Right lobe of liver (tissue), 6 donors: ENCODE measurements at places on chromosomes 13 and 19. TPM values are rescaled to one million over a fixed set of nuclear protein-coding genes. Genes with fewer than 3 reads are reported as not detected.

DNA sequence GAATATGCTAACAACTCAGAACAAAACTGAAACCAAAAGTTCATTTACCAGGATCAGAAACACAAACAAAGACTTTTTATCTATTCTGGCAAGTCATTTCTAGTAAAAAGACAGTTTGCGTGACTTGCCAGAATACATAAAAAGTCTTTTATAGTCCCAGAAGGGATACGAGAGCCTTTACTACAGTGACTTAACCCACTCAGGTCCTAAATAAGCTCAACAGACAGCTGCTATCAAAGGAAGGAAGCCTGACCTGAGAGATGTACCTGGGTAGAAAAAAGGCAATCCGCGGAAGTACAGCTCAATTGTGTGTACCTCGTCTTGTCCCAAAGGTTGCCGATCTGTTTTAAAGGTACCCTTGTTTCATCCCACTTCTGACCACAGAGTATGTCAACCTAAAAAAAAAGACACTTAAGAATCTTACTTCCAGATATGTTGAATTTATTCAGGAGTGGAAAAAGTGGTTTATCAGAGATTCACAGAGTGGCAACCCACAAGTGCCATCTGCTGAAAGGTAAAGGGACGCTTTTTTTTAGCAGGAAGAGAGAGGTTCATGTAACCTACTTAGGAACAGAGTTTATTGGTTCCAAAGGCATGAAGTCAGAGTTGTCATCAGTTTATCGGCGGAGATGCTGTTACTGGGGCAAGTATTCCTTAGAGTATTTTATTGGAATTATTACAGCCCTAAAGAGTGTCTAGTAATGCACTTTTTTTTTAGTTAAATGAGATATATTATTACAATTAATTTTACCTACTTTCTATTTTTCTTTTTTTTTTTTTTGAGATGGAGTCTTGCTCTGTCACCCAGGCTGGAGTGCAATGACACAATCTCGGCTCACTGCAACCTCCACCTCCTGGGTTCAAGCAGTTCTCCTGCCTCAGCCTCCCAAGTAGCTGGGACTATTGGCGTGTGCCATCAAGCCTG lies 69.7 kb upstream of the C1QTNF9B start:
- DNase-seq: no peak

- no peak for DNase-seq
These were observed 58.4 kb downstream of the SPRYD7 start for GRCh38 chr13:49877629-49878218.

- DNase-seq: no peak
These were observed 164.5 kb downstream of the TEX29 start for GRCh38 chr13:111484959-111485358.

- no peak for DNase-seq
These were observed 203.3 kb upstream of the IRS2 start for GRCh38 chr13:109989686-109990085.

- DNase-seq: no peak
These were observed 13.4 kb upstream of the WDR18 start for GRCh38 chr19:970695-971094.

DNA sequence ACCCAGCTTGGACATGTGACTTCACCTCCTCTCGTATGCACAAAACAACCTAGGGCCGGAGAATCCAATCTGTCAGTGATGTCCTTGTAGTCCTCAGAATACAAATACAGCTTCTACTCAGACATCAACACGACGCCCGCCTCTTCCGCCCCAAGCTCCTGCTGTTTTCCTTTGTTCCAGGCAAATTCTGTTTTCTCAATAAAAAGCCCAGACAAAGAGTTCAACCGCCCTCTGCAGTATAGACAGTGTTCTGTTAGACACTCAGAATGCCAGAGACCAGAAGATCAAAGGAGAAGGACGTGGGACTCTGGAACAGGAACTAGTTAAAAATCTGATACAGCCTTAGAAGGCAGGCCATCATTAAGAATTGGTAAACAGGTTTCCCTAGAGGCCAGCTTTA lies 42.0 kb upstream of the GGACT start:
- DNase-seq: no peak

The SCGB2B2 gene
- total RNA-seq: 0.31 TPM
